Hindlimb muscle (tissue), 1 donor: ENCODE measurements at places on chromosomes 16 and 17. TPM values are rescaled to one million over a fixed set of nuclear protein-coding genes. Genes with fewer than 3 reads are reported as not detected.

DNA sequence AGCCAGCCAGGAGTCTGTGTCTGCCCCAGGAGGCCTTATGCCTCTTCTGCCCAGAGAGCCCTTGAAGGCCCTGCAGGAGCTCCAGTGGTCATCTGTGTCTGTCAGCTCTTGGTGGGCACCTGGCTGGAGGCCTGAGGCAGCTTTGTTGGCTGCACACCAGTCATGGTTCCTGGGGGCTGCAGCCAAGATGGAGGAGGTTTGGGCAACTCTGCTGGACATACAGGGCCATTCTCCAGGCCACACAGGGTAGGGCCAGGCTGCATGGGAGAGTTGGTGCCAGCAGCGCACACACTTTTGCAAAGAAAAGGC is 29.4 kb downstream of the B9D1 start:
- DNase-seq, result no peak

- no peak for DNase-seq
Measured at GRCh38 chr17:54906683-54907082, 6.0 kb downstream of the TOM1L1 start.

DNA sequence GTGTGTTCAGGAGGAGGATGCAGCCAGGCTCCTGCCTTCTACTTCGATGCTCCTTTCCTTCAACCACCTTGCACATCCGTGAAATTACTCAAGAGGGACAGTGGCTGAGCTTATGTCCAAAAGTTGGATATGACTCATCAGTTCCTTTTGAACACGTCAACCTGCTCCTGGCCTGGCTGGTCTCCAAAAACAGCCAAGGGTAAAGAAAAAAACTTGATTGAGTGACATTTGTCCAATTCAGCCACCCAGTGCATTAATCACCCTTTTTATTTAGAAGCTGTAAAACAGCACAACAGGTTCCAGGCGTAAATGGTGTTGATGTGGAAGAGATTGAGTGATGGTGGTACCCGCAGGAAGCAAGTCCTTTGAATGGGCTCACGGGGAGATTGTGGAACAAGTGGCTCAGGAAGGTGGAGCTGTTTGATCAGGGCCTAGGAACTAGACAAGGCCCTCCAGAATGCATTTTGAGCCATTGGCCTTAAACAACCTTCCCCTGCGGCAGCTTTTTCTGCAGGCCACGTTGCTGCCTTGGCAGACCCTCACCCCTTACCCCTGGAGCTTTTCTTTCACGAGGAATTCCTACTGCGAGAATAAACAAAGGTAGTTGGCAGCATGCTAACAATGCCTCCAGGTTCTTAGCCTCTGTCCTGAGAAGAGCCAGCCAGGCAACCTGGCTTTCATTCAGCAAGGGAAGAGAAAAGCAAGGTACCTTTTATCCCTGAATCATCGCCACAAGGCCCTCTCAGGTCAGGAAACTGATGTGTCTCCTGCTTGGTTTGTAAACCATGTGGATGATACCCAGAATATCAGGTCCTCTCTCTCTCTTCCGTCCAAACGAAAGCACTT is 173.3 kb upstream of the CACNG5 start:
- no peak for DNase-seq

The LRRC75A gene
- 5.8 TPM for polyA plus RNA-seq

The SMPD3 gene
- 0.68 TPM for polyA plus RNA-seq

The AURKB gene
- polyA plus RNA-seq, result 14.9 TPM

The FBXO47 gene
- not detected for polyA plus RNA-seq

GRCh38 chr16:75000481-75001081 is 1.8 kb downstream of the ZNRF1 start:
- DNase-seq, result no peak

DNA sequence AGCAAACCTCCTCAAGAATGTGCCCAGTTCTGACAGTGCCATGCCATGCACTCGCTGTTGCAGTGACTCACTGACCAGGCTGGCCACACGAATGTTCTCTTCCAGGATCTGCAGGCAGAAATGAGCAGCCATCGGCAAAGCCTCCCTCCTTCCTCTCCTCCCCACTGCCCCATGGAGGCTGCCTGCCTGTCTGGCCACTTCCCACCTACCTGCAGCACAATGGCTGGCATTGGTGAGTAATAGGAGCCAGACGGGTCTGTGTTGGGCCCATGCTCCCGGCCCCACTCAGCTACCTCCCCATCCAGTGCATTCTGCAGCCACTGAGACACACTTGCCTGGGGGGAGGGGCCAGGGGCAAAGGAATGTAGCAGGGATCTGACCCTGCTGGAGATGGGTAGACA is 2.8 kb upstream of the MATCAP1 start:
- no peak for DNase-seq

GRCh38 chr17:1455291-1455796 is 688 bp downstream of the CRK start:
- DNase-seq, result peak; percentile 57

DNA sequence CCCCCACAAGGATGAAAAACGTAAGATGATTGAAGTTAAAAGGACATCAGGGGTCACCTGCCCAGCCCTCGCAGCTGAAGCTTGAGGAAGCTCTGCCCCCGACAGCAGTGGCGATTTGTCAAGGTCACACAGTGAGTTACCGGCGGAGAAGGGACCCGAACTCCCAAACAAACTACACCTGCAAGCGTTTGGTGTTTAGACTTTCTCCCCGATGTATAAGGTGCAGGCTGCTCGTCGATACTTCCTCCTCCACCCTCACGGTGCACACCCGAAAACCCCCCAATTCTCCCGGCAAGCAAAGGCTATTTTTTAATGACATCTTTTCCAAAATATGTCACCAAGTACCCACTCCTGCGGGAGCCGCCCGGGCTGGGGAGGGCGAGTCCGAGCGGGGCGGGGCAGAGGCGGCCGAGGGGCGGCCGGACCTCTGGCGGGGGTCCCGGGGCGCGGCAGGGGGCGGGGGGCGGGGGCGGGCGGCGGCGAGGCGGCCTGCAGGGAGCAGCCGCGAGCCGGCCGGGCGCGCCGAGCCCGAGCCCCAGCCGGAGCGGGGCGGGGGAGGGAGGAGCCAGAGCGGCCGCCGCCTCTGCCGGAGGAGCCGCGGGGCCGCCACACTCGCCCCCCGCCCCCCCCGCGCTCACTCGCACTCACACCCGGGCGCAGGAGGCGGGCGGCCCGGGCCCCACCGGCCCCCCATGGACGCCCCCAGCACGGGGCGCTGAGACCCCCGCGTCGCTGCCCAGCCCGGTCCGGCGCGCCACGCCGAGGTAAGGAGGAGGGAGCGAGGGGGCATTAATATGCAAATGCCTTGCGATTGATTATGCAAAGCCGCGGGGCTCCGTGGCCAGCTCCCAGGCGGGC is at the start of gene THRA:
THRA (plus strand) TSS at position 637 of the 858 bp plus-strand sequence. CDS start 11,524 bp downstream, outside the sequence.
- DNase-seq, result peak; percentile 81

The FNDC8 gene
- not detected for polyA plus RNA-seq

The SMTNL2 gene
- 139 TPM for polyA plus RNA-seq

The TBC1D3C gene
- polyA plus RNA-seq, result not detected

- DNase-seq, result no peak
Measured at GRCh38 chr17:1055231-1055630, 58.3 kb downstream of the TIMM22 start.

DNA sequence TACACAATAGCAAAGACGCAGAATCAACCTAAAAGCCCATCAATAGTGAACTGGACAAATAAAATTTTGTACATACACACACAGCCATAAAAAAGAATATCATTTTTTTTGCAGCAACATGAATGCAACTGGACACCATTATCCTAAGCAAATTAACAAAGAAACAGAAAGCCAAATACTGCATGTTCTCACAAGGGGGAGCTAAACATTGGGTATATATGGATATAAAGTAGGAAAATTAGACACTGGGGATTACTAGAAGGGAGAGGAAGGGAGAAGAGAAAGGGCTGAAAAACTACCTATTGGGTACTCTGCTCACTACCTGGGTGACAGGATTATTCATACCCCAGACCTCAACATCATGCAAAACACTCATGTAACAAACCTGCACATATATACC is 28.2 kb downstream of the ADAMTS18 start:
- DNase-seq, result no peak

GRCh38 chr17:2067048-2067561 is 12.2 kb downstream of the HIC1 start:
- DNase-seq, result peak; percentile 23
